DMS 273 treated with DMSO at 0.1 percent for 48 hours (cell line): ENCODE measurements at places on chromosomes 16 and 17.

- no peak for DNase-seq
Measured at GRCh38 chr17:37422971-37423625, 16.4 kb downstream of the TADA2A start.

- no peak for DNase-seq
Measured at GRCh38 chr16:10921536-10922327, 20.5 kb downstream of the DEXI start.

DNA sequence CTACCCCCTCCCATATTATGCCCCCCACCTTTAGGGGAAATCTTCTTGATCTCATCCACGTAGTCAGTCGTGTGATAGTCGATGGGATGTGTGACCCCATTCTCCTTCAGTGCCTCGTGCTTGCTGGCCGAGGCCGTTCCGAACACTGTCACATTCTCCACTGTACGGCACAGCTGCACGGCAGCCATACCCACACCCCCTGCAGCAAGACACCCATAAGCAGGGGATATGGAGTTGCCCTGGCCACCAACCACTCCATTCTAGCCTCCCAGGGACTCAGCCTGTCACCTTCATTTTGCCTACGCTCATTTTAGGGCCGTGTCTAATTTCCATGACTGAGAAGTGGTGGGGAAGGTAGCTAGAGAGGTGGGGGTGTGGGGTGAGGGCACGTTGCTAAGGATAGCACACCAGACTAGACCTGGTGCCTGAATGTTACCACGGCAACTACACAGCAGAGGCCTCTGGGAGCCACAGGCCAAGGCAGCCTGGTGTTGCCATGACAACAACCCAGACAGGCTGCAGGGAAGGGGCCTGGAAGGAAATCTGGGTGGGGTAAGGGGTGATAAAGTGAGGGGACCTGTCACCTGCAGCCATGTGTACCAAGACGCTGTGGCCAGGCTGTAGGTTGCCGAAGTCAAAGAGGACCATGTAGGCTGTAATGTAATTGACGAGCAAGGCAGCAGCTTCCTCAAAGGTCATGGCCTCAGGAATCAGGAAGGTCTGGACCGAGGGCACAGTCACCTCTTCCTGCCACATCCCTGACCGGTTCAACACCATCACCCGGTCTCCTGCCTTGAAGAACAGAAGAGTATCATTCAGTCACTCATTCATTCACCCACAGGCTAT lies 4.0 kb downstream of the VAT1 start:
- DNase-seq: no peak

DNA sequence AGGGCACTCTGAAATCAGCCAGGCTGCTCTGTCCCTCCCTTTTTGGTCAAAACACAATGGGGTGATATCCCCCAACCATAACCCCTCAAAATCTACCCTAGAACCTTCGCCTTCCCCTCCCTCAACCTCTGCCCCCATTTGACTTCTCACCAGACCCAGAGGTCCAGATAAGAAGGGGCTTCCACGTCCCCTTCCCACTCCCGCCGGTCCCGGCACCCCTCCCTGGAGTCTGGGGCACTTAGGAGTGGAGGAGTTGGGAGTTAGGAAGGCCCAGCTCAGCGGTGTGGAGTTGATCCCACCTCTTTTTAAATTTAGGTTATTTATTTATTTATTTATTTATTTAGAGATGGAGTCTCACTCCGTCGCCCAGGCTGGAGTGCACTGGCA lies 619 bp upstream of the TMEM92 start:
- DNase-seq: no peak

GRCh38 chr17:1362964-1363363 lies 37.1 kb downstream of the YWHAE start:
- DNase-seq: no peak

GRCh38 chr16:48617711-48618148 lies 7.8 kb upstream of the N4BP1 start:
- DNase-seq: no peak

DNA sequence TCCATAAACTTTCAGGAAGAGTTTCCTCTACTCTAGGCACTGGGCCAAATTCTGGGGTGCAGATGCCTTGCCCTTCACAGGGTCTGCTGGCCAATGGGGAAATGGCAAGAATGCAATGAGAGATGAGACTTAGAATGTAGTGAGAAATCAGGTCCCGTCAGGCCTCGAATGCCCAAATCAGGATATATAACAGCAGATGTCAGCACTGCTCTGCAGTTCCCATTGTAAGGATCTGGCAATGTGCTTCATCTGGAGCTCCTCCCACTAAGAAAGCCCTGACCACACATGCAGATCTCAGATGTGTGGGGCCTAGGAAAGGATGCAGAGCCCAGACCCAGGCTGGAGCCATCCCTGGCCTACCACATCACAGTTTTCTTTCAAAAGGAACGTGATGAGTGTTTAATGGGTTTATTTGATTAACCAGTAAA lies 13.9 kb upstream of the LPCAT2 start:
- DNase-seq: peak; percentile 68

GRCh38 chr17:38660097-38661025 lies 14.4 kb downstream of the EPOP start:
- DNase-seq: no peak

DNA sequence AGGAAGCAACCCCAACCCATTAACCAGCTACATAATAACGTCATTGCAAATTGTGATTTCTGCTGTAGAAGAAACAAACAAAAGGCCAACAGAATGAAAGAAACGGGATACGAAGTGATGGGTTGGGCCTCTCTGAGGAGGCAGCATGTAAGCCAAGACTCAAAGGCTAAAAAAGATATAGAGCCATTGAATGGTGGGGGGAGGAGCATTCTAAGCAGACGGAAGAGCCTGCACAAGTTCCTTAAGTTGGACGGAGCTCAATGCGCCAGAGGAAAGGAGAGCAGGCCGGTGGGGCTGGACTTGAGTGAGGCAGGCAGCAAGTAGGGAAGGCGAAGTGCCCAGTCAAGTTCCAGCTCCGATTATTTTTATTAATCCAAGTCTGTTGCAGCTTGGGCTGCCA lies 160.3 kb downstream of the SHISA9 start:
- DNase-seq: no peak

- no peak for DNase-seq
Measured at GRCh38 chr17:76562734-76563148, 22.9 kb downstream of the PRCD start.

GRCh38 chr17:15260376-15261257 lies 4.5 kb downstream of the PMP22 start:
- DNase-seq: peak; percentile 75

GRCh38 chr17:82213251-82214011 lies 789 bp upstream of the CCDC57 start:
- DNase-seq: peak; percentile 44

GRCh38 chr17:80260791-80261158 lies at the start of gene RNF213:
TSS of gene RNF213 (plus strand) at chr17:80260852. CDS start at chr17:80263682, 2,830 bp downstream.
- no peak for DNase-seq

DNA sequence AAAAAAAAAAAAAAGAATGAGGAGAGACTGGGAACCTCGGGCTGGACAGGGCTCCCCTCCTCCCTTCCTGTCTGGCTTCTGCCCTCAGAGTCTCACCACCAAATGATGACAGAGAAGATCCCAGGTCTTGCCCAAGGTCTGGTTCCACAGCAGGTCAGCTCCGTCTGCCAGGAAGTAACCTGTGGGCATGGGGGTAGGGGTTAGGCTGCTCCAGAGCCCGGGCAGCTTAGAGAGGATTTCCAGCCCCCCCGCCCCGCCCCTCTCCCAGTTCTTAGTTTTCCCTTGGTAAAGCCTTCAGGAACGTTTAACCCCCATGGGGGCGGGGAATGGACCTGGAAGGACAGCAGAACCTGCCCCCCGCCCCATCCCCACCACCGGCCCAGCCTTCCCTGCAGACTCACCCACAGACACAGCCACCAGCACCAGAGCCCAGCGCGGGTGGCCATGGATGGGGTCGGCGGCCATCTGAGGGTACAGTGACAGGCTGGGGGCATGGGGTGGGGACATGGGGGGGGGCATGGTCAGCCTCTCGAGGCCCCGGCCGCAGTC lies 700 bp downstream of the TLCD2 start:
- no peak for DNase-seq

- no peak for DNase-seq
Measured at GRCh38 chr17:58969612-58970011, 137.1 kb downstream of the TRIM37 start.

DNA sequence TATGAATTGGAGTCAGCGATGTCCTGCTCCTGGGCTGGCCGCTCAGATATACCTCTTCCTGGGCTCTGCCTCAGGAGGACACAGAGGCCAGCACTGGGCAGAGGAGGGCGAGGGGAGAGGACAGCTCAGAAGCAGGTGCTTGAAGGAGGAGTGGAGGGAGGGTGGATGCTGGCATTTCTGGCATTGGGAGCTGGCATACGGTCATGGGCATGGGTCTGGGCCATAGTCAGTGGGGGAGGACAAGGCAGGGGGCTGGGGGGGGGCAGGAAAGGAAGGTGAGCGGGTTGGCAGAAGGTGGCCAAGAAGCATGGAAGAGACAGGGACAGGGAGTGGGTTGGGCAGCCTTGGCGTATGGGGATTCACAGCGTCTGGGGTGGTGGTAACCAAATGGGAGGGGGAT lies 16.7 kb upstream of the RAP1GAP2 start:
- DNase-seq: no peak

- DNase-seq: no peak
Measured at GRCh38 chr16:60170196-60170595, 1436.1 kb upstream of the GOT2 start.

DNA sequence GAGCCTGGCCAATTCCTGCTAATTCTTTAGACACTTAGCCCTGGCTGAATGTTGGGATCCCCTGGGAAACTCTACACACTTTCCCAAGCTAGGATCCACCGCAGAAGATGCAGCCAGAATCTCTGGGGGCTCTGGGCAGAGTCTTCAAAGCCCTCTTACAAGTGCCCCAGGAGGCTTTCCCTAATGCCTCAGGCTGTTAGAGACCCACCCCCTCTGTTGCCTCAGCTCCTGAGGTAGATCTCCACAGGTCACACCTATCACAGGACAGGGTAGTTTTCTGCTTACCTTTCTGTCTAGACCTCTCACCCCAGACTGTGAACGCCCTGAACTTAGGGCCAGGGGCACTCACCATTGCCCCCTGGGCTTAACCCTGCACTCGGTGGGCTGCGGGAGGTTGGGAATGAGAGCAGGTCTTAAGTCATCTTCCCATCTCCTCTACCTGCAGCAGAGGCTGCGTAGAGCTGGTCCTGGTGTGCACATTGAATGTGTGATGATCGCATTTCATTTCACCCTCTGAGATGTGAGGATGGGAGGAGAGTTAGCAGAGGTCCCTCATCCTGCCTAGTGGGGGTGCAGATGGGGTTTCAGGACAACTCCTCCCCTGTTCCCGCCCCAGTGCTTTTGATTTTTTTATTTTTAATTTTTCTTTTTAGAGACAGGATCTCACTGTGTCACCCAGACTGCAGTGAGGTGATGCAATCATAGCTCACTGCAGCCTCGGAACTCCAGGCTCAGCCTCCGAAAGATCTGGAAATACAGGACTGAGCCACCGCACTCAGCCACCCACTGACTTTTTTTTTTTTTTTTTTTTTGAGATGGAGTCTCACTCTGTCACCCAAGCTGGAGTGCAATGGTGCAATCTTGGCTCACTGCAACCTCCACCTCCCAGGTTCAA lies 89.0 kb upstream of the LHX1 start:
- no peak for DNase-seq

DNA sequence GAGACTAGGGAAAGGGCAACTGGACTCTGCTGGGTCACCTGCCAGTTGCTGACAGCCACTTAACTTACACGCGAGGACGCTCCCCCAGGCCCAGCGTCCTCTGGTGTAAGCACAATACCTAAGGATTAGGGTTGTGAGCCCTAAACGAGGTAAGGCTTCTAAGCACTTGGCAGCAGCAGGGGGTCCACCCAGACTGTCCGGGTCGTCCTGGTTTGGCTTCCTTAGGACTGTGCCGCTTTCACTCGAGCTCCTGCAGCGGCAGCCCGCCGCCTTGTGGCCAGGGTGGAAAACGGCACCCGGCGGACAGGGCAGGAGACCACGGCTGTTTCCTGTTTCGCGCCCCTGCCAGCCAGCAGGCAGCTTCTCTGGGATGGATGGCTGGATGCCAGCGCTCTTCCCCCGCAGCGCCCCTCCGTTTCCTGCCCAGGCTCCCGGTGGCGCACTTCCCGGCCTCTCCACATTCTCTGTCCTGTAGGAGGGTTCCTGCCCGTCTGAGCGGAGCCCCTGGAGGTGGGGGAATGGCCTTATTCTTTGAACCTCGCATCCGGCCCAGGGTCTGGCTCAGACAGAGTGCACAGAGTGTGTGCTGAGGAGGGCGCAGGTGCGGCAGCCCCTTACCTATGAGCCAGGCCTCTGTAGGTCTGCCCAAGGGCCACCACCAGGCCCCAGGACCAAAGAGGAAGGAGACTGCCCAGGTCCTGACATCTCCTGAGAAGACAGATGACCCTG lies 47.0 kb upstream of the AMZ2 start:
- DNase-seq: peak; percentile 69

DNA sequence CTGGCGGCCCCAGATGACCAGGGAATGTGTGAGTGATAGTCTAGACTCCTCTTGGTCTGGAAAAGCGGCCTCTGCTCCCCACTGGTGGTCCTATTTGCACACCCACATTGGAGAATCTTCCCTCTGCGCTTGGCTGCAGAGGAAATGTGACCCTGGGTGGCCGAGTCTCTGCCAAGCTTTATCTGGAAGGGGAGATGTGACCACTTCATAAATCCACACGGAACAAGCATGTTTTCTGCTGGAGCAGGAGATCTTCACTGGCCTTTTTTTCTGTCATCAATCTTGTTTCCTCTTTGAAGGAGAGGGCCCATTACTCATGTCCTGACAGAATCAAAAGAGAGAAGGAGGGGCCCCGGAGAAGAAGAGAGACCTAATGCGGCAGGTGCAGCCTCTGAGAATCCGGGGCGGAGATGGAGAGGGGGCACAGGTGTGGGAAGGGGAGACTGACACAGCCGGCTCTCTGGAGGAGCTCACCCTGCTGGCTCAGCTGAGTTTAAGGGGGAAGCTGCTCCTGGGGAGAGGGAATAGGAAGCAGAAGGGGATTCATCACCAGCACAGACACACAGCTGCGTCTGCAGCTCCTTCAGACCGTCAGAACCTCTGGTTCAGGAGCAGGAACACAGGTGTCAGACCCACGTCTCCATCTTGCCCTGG lies 116.3 kb downstream of the SOX9 start:
- DNase-seq: no peak

DNA sequence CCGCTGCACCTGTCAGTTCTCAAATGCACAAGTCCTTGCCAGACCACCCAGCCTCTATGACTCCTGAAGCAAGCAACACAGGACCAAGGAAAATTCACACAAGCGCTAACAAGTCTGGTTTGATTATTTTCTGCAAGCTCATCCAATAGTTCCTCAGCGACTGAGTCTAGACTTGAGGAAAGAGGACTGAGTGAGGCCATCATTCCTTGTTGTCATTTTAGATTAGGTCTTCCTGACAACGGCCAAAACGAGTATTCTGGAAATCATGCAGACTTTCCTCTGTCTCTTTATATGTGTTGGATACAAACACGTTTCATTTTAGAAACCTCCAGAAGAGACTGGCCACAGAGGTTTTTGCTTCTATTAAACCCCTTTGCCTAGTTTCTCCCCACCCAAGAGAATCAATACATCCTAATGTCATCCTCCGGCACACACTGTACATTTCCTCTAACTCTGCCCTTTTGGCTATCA lies 561 bp downstream of the CCDC47 start:
- no peak for DNase-seq

GRCh38 chr16:47037396-47037745 lies 63.9 kb upstream of the DNAJA2 start:
- DNase-seq: no peak

- DNase-seq: no peak
Measured at GRCh38 chr17:30000001-30000754, 58.7 kb downstream of the EFCAB5 start.
